ENCODE measurements at places on chromosomes 12 and 14.
A peak's percentile ranks its signal among the peaks of the same experiment; 100 is the strongest.

DNA sequence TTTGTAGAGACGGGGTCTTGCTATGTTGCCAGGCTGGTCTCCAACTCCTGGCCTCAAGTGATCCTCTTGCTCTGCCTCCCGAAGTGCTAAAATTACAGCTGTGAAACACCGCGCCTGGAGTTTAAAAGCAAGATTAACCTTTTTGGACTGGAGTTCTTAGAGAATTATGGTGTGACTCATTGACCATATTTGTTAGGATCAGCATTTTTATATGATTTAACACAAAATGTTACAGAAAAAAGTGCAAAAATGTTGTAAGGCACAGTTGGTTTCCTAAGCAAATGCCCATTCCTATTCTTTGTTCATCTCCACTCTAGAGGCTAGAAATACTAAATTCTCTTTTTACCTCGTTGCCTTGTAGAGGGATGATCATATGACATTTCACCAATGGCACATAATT lies 27.6 kb downstream of the SLC35E3 start:
- no peak for DNase-seq

GRCh38 chr12:46149905-46150304 lies 118.9 kb downstream of the SLC38A1 start:
- DNase-seq = no peak

DNA sequence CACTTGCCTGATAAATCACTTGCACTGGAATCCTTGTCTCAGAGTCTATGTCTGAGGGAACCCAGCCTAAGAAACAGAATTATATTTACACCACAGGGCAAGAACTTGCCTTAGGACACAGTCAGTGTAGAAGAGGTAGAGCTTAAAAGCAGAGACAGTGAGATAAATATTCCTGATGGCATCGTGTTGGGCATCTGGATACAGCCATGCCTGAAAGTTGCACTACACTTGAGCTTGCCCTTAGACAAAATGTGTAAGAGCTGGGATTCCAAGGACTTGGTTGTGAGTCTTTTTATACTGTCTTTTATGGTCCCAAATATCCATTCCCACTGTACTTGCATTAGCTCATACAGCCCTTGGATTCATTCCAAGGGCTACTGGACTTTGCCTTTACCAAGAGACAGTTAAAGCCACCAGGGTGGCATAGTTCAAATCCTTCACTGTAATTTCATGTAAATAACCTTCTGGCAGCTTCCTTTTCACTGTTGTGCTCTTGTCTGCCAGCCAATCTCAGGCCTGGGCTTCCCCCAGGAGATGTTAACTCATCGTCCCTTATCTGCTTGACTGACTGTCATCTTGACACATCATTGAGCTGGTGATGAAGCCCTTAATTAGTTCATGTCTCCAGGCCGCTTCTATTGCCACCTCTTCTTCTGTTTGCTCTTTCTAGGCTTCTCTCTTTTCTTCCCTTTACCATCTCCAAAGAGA lies 577.9 kb upstream of the TBX3 start:
- no peak for DNase-seq

DNA sequence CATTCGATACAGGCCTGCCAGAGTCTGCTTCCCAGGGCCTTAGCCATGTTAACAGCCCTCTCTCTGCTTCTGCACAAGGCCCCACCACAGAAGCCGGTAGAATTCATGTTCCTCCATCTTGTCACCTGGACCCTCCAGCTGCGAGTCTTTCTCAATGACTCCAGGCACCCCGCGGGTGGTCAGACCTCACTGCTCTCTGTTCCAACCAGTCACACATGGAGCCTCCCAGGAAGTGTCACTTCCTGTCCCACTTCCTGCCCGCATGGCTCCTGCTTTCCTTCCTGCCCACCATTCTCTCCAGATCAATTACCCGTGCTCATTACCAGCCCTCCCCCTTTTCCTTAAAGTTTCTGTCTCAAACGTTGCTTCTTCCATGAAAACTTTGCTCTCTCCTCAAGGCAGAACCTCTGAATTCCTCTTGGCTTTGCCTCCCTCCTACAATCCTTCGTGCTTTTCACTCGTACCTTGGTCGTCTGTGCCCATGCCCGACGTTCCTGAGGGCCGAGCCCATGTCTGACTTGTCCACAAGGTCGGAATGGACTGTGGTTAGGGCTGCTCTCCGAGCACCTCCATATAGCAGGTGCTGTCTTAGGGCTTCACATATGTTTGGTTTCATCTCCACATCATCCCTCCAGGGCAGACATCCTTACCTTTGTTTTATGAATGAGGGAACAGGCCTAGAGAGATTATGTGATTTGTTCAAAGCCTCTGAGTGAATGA lies 172.1 kb downstream of the TSPAN9 start:
- DNase-seq = no peak

GRCh38 chr14:75926431-75927115 lies 55.2 kb downstream of the TGFB3 start:
- DNase-seq = no peak

GRCh38 chr14:69615496-69616407 lies 4.4 kb downstream of the SUSD6 start:
- no peak for DNase-seq

- no peak for DNase-seq
Measured at GRCh38 chr12:127398016-127398710, 868.8 kb upstream of the TMEM132C start.

DNA sequence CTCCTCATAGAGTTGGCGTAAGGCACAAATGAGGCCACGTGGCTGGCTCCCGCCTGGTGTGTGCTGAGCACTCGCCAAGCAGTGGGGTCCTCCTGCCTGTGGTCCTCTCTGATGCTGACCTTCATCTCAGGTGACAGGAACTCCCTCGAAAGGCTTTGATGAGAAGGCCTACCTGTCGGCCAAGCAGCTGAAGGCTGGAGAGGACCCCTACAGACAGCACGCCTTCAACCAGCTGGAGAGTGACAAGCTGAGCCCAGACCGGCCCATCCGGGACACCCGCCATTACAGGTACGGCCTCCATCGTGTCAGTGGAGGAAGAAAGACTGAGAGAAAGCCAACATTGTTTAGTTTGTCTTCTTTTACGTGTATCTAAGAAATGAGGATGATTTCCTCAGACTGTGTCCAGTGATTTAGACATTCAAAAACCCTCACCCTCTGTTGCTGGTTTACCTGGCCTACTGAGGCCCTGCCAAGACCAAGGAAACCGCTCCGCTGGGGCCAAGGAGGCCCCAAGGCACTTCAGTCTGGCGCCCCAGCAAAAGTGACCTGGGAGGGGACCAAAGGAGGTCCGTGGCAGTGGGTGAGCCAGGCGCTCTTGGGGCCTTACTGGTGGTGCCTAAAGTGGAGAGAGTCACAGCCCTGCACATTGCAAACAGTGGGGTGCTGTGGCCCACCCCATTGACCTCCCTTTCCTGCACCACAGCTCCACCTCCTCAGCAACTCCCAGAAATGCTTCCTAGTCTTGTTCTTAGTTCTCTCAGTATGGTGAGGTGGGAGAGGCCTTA lies 60.8 kb downstream of the GALNT16 start:
- DNase-seq = no peak

- DNase-seq = no peak
Measured at GRCh38 chr14:76305268-76305826, 70.6 kb upstream of the ESRRB start.

GRCh38 chr14:26820138-26820537 lies 222.3 kb upstream of the NOVA1 start:
- DNase-seq = no peak

DNA sequence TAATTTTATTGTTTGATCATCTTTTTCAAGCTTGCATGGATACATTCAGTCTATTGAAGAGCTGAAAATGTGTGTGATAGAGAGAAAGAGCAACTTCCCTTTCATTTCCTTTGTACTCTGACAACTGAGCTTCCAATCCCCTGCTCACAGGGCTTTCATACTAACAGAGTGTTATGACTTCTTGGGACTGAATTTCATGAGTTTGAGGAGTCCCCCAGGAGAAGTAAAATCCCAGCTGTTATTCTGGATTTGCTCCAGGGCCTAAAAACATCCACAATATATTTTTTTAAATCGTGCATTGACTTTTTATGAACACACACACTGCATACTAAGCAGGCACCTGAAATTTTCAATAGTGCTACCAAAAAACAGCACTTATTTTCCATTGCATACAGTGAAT lies 195.8 kb upstream of the CAND1 start:
- no peak for DNase-seq

DNA sequence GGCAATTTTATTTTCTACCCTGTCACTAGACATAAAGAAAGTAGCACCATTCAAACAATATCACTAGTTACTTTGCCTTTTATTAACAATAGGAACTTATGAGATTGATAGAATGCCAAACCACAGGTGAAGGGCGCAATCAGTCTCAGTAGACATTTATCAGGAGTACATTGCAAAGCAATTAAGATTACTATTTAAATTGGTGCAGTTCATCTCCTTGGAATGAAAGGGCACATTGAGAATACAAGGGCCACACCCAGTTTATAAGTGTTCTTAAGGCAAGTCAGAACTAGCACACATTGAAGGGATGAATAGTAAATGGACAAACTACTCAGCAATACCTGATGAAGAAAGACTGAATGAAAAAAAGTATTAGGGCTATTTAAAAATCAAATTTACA lies 601.4 kb downstream of the C12orf50 start:
- DNase-seq = no peak

GRCh38 chr14:67630186-67630585 lies 10.5 kb downstream of the ARG2 start:
- DNase-seq = no peak

DNA sequence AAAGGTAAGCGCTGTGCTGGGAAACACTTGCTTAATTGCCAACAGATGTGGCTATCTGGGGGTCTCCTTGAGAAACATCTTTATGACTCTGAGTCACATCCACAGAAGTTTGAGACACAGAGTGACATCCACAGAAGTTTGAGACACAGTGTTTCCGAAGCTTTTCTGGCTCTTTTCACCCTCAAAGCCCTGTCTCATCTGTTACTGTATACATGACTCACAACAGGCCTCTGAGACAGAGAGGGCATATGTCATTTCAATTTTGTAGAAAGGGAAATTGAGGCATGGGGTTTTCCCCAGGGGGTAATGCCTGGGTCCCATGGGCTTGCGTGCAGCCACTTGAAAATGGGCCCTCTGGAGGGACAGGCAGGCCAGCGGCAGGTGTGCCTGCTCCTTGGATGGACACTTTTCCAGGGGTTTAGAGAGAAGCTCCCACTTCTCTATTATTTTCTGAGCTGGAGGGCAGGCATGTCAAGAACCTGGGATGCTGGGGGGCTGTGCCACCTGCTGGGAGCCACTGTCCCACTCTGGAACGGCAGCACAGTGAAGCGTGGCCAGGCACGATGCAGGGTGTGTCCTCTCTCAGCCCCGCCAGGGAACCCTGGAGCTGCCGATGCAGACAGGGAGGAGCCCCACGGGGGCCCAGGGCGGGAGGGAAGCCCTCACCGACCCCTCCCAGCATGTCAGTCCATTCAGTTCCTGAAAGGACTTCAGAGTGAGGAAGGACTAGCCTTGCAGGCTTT lies 111.3 kb upstream of the FKBP4 start:
- no peak for DNase-seq

DNA sequence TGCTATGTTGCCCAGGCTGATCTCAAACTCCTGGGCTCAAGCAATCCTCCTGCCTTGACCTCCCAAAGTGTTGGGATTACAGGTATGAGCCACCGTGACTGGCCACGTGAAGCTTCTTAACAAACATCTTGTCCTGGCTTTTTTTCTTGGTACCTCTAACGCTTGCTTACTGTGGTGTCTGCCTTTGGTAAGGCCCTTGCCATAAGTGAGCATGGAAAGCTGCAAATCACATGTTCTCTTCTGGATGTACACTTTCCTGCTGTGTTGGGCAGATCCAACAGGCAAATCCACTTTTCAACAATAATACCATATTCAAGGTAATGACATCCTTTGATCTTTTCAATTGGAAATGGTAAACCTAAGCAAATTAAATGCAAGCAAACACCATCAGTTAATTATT lies 54.6 kb downstream of the ARF6 start:
- no peak for DNase-seq

- no peak for DNase-seq
Measured at GRCh38 chr12:66044731-66045130, 85.8 kb downstream of the LLPH start.

- DNase-seq = no peak
Measured at GRCh38 chr14:74656964-74657363, 44.9 kb upstream of the LTBP2 start.

DNA sequence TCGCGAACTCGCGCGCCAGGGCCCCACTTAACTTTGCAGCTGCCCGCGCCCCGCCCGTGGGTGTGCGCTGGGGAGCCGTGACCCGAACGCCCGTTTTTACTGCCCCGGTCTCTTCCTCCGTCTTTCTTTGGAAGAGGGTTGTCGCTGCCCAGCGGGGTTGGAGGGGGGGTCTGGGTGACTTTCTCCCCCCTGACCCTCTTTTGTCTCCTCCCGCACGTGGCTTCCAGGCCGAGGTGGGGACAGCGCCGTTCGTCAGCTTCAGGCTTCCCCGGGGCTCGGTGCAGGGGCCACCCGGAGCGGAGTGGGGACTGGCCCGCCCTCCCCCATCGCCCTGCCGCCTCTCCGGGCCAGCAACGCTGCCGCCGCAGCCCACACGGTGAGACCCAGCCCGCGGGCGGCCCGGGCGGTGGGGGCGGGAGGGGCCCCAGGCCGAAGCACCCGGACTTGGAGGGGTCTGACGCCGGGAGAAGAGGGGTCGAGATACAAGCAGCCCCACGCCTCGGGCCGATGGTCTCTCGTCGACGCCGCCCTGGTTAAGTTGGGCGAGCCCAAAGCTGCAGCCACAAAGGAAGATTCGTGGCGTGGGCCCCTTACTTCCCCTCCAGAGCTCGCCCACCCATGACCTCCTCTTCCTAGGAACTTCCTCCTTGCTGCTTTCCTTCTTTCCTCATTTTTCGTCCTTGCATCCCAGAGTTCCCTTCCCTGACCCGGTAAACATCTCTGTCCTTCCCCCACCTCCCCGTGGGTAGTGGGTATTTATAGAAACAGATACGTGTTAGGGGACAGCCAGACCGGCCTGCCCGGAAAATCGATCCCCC lies 1.2 kb downstream of the DYRK2 start:
- DNase-seq = peak; percentile 46

- no peak for DNase-seq
Measured at GRCh38 chr14:52073251-52073650, 4.4 kb upstream of the NID2 start.

DNA sequence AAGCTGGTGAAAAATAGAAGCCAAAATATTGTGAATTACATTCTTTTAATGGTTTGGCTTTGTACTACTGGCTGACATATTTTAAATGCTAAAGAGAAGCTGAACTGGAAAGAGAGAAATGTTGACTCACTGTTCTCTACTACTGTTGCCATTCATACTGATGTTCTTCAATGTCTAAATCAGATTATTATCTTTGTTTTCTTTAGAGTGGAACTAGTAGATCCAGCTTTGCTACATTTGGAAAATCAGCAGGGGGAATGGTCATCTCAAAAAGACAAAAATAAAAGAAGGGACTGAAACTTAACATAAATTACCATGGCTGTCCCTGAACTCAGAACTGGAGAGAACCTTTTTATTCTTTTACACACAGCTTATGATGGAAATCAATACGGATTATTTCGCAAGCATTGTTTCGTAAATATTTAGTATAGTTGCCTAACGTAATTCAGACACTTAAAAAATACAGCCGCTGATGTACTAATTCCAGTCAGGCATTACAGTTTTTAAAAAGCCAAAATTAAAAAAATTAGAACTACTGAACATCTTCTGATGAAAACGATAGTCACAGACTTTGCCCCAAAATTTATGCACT lies 76.3 kb upstream of the OTX2 start:
- no peak for DNase-seq

- DNase-seq = no peak
Measured at GRCh38 chr12:111091051-111091450, 170.7 kb upstream of the MYL2 start.

Measured in stimulated activated CD4-positive, alpha-beta T cell treated with anti-CD3 and anti-CD28 coated beads, Interleukin-4, amount 100 ng/mL, for 1 hour (primary cell).